ENCODE measurements at places on chromosomes 2 and 18.

DNA sequence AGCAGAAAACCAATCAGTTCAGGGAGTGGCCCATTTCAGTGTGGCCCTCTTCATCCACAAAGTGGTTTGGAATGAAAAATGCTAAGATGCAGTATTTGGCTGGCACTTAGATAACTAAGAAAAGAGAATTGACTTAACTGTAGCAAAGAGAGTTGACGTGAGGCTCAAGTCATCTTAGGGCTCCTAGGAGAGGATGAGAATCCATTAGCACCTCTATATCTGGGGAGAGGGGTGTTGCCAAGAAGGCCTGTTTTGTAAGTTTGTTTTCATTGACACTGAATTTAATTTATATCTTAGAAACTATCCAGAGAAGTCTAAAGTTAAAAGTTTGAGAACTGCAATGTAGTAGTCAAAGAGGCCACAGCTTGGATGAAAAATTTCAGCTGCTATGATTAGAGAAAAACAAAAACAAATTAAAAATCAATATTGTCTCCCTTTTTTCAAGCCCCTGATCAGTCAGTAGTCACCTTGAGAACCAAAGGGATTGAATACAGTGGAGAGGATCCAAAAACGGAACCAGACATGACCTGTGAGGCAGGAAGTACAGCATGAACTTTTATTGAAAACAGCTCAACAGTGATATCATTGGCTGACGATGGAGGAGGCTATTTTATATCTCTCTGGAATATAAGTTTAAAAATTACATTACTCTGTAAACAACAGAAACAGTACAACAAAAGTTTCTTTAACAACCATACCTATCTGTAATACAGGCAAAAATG, 52.7 kb downstream of the PHLPP1 start:
- no peak for DNase-seq

GRCh38 chr2:85913884-85914881, 25.4 kb upstream of the ST3GAL5 start:
- DNase-seq = no peak

DNA sequence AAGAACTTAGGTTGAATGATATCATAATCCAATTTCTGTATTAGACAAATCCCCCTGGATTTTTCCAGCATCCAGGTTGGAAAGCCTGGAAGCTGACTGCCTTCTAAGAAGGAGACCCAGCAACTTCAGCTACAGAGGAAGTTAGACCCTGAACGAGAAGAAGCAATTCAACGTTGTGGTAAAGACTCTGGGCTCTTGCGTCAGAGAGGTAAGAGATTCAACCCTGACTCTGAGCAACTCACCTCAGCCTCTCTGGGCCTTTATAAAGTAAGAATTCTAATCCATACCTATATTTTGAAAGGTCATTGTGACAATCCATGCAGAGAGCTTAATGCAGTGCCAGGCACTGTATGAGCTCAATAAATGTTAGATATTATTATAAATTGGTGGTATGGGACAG, 9.7 kb downstream of the E2F6 start:
- DNase-seq = no peak

DNA sequence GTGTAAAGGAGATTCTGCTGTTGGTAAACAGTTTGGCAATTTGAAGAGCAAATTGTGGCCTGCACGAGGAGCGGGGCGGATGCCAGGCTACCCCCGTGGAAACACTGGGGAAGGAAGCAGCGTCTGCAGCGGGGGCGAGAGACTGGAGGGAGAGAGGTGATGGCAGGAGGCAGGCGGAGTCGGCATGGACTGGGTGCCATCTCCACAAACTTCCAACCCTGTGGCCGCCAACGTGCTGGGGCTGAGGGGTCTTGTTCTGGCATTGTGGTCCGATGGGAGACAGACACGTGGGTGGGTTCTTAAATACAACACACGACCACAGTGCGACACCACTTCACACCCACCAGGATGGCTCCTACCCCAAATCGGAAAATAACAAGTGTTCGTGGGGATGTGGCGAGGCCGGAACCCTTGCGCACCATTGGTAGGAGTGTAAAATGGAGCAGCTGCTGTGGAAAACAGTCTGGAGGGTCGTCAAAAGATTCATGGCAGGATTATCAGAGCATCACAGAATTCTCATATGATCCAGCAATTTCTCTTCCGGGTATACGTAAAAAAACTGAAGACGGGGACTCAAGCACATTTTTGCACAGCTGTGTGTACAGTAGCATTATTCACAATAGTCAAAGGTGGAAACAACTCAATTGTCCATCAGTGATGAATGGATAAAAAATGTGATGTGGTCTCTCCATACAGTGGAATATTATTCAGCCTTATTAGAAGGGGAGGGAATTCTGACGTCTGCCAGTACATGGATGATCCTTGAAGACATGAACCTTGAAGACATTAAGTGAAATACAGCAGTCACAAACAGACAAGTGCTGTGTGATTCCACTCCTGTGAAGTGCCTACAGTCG, 82.4 kb upstream of the HPCAL1 start:
- no peak for DNase-seq

DNA sequence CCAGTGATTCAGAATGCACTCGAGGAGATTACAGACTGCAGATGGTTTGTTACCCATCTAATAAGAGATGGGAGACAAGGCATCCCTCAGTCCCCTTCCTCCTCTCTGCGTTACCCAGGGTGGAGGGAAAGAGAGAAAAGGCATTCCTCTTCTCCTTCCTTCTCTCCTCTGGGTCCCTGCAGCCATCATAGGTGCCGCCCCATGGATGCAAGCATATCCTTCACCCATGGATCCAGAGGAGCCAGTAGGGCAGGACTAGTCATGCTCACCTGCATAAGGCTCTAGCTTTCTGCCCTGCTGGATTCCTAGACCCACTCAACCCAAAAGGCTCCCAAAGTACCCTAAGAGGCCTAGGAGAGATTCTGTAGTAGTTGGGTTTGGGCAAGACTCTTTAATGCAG, 20.4 kb downstream of the CMPK2 start:
- DNase-seq = no peak

DNA sequence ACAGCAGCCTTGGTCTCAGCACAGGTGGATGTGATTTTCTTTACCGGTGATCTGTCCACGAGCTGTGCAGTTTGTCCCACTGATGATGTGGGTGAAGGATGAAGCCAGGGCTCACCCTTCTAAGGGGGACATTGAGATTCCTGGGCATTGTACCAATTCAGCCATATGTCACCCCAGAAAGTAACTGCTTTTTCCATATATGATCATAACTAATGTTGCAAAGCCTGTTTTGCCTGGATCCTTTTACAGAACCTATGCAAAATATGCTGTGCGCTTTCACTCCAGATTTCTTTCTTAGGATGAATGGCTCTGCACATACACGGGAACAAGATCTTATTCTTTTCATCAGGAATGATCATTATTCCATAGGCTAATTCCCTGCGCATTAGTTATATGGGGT, 96.9 kb upstream of the POU3F3 start:
- DNase-seq = no peak

GRCh38 chr18:12421732-12422131, 14.0 kb downstream of the PRELID3A start:
- no peak for DNase-seq

- DNase-seq = no peak
Observed at GRCh38 chr2:113158884-113159553, 14.8 kb upstream of the PSD4 start.

All from GM12891 (cell line).